ENCODE measurements at places on chromosomes 11 and 22.

DNA sequence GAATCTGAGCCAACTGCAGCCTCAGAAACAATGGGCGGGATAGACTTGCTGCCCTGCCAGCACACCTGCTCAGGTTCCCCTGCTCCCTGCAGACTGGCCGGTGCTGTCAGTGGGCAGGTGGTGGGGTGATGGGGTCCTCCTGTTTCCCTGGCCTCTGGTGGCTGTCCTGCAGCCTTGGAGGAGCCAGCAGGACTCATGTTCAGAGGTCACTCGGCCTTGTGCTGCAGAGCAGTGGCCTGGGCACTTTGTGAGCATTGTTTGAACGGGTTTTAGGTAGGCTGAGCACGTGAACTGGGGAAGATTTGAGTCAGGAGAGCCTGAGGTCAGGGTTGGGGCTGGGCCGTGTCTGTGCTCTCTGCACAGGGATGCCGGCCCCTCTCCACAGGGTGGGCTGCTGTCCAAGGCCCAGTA lies 17.6 kb downstream of the PPIL2 start:
- DNase-seq = no peak

DNA sequence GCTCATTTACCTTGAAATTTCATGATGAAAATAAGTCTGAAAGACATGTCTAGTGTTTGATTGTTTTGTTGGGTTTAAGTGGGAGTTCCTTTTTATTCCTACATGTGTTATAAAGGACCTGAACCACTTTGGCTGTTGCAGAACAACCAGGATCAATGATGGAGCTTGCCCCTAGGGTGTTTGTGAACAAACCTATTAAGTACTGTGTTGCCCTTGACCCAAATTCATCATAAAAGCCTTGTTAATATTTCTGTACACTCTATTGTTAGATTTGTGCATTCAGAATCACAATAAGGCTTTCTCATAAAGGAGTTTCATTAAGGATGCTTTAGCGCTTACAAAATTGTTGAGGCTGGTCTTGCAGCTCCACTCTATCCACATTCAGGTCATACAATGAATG lies 452.6 kb downstream of the NELL1 start:
- no peak for DNase-seq

- peak; percentile 58 for DNase-seq
Observed at GRCh38 chr11:69352715-69353319, 58.9 kb downstream of the MYEOV start.

GRCh38 chr22:50268655-50269113 lies 1.5 kb downstream of the MAPK11 start:
- DNase-seq = no peak

- DNase-seq = no peak
Observed at GRCh38 chr11:123434262-123434661, 4.2 kb downstream of the GRAMD1B start.

- DNase-seq = no peak
Observed at GRCh38 chr22:46058091-46058420, 81.1 kb upstream of the WNT7B start.

GRCh38 chr11:129871914-129872313 lies 23.5 kb downstream of the NFRKB start:
- DNase-seq = no peak

DNA sequence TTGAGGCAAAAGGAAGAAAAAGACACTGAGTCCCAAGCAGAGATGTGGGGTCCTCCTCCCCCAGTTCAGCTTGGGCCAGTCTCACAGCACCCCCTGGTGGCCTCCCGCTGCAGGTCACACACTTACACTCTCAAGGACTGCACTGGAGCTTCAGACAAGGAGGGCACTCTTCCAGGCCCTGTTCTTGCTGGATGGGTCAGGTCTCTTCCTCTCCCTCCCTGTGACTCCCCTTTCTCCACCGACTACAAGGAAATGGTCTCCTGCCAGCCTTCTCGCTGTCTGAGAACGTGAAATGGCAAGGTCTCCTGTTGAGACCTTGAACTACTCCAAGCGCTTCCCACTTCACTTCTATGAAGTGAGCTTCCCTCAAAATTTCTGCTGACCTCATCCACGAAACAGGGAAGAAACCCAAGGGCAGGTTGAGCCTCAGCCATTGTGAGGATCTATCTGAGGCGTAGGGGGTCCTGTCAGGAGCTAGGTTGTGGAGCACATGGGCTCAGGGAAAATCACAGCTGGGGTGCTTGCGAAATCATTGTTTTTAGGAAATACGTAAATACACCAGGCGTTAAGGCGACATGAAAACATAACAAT lies 11.2 kb upstream of the IGLL1 start:
- peak; percentile 27 for DNase-seq

- DNase-seq = no peak
Observed at GRCh38 chr22:48579043-48579927, 1248.4 kb downstream of the BRD1 start.

GRCh38 chr22:34045311-34045710 lies 125.0 kb upstream of the LARGE1 start:
- DNase-seq = no peak

- peak; percentile 5 for DNase-seq
Observed at GRCh38 chr11:120432056-120433018, 79.2 kb upstream of the GRIK4 start.

DNA sequence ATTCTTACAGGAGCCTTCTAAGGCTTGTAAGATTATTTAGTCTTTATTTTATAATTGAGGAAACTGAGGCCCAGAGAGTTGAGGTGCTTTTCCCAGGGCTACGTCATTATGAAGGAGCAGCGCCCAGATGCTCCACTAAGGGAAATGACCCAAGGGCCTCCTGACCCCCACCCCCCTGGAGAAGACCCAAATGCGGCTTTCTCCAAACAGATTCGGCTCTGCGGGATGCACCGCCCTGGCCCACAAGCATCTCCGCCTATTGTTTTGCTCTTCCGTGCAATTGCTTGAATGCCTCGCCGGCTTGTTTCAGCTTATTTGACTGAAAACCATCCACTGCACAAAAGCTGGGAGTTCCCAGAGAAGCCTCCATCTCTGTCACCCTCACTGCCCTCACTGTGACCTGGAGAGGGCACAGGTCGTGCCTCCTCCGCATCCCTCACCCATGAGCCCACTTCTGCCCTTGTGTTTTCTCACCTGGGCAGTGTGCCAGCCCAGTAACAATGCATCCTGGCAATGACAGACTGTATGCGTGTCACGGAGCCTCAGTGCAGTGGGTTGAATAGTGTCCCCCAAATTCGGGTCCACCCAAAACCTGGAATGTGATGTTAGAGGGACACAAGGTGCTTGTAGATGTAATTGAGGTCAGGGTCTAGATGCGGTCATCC lies 790.2 kb downstream of the TBC1D22A start:
- no peak for DNase-seq

DNA sequence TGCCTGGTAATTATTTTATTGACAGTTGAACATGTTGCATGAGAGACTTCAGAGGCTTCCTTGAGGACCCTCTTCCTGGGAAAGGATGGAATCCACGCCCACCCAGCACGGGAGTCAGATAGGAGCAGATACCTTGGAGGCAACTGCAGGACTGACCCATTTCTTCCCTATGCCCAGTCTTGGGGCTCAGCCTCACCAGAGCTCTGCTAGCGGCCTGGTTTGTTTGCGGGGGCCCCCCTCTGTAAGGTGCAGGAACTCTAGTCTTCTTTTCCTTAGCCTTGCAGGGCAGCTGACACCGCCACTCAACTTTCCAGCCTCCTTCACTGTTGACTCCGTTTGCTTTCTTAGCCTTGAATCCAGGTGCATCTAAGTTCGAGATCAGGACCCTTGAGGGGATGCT lies 1032.8 kb downstream of the BRD1 start:
- no peak for DNase-seq

DNA sequence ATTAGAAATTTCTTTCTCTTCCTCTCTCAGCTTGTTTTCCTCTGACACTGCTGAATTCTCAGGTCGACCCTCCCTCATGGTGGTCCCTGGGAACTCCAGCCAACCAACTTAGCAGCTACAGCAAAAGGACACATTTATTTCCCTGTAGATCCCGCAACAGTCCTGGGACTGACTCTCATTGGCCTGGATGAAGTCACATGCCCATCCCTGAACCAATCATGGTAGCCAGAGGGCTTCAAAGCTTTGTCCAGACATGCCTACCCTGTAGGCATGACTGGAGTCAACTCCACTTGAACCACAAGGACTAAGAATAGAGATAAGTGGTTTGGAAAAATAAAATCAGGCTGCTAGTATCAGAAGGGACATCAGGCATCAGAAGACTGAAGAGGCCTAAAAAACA lies 84.6 kb upstream of the LRRC55 start:
- no peak for DNase-seq

GRCh38 chr11:19395050-19395449 lies 154.3 kb upstream of the E2F8 start:
- DNase-seq = no peak

DNA sequence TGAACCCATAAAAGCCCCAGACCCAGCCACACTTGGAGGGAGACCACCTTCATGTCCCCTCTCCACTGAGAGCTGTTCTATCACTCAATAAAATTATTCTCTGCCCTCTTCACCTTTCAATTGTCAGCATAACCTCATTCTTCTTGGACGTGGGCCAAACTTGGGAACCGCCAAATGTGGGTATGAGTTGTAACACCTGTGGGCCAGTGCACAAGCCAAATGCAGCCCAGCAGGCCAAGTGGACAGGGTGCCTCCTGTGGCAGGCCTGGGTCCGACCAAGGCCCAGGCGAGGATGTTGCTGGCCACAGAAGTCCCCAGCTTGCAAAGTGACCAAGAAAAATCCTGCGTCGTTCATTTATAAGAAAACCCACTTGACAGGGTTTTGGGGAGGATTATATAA lies 621.2 kb downstream of the METTL15 start:
- DNase-seq = no peak

GRCh38 chr11:110679323-110679975 lies 32.8 kb downstream of the ARHGAP20 start:
- DNase-seq = no peak

- no peak for DNase-seq
Observed at GRCh38 chr22:46515208-46516111, 22.0 kb downstream of the CELSR1 start.

DNA sequence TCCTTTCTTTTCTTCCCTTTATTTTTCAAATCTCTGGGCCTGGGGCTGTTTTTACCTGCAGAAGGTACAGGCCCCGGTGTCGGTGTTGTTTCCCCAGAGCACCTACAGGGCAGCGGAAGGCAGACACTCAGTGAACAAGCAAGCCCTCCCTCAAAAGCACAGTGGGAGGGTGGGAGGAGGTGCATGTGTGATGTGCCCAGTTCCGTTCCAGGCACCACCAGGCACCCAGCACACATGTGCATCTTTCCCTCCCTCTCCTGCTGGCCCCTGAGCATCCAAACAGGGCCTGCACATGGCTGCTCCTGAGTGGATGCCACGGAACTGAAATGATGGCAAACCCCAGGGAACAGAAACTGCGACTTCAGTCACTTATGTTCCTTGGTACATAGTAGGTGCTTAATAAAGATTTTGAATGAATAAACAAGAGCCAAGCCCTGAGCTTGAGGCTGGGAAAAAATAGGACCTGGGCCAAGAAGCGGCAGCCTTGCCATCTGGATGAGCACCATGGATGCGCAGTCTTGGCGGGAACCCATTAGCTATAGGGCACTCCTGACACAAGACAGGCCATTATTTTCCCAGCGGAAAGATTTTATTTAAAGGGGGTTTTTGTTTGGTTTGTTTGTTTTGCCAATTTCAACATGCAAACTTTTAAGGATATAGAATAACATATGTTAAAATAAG lies 47.8 kb downstream of the ARRB1 start:
- no peak for DNase-seq

GRCh38 chr11:41201156-41201555 lies 258.3 kb downstream of the LRRC4C start:
- no peak for DNase-seq

DNA sequence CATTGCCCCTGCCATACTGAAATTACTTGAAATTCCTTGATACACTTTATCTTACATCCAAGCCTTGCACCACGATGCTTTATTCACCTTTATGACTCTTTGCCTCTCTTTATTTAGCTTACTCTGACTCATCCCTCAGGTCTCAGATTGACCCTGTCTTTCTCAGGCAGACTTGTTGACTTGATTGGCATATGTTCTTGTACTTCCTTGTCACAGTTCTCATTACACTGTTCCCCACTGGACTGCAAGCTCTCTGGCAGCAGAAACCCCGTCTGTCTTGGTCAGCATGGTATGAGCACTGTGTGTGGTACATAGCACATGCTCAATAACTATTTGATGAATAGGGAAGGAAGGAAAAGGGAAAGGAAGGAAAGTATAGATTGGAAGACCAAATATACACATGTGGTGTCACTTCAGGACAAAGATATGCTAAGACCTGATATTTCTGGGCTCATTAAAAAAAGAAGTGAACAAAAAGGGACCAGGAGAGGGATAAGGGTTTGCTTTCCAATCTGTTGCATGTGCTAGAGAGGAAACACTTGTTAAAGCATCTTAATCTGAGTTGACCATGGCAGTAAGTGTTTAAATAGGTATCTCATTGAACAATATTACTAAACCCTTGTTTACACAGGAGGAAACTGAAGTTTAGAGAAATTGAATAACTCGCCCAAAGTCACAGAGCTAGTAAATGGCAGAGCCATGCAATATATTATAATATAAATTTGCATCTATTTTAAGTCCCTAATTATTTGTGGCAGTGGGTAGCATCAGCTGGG lies 7.2 kb downstream of the LYVE1 start:
- no peak for DNase-seq

- DNase-seq = no peak
Observed at GRCh38 chr11:2273771-2274170, 3.4 kb upstream of the ASCL2 start.

DNA sequence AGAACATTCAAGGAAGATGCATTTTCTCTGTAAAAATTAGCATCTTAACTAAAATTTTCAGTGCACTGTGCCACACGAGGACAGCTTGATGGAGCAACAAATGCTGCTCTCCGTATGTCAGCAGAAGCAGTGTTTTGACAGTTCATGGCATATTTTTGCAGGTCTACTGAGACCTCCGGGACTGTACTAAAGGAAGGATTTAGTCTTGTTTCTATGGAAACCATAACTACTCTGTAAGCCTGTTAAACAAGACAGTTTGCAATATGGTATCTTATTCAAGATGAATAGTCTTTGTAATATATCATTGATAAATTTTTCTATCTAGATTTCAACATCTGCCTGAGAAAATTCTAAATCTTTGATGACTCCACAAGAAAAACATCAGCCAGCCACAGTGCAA lies 184.0 kb upstream of the GUCY1A2 start:
- no peak for DNase-seq
